ENCODE measurements at places on chromosomes 11 and 22.

DNA sequence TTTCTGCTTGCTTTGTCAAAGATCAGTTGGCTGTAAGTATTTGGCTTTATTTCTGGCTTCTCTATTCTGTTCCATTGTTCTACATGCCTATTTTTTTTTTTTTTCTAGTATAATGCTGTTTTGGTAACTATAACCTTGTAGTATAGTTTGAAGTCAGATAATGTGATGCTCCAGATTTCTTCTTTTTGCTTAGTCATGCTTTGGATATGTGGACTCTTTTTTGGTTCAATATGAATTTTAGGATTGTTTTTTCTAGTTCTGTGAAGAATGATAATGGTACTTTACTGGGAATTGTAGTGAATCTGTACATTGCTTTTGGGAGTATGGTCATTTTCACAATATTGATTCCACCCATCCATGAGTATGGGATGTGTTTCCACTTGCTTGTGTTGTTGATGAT is 37.9 kb upstream of the ARHGAP20 start:
- no peak for DNase-seq

GRCh38 chr11:62850911-62851806 is 11.8 kb upstream of the WDR74 start:
- no peak for DNase-seq

- DNase-seq, result no peak
Measured at GRCh38 chr11:118791961-118792569, 1.1 kb upstream of the DDX6 start.

- DNase-seq, result no peak
Measured at GRCh38 chr11:124075841-124076651, 34.9 kb upstream of the OR10G7 start.
